ENCODE measurements at places on chromosomes 1 and 21. TPM values are rescaled to one million over a fixed set of nuclear protein-coding genes. Genes with fewer than 3 reads are reported as not detected.

C21orf91 gene
- 40.7 TPM for polyA plus RNA-seq

PPM1J gene
- 69.5 TPM for polyA plus RNA-seq

MROH9 gene
- 2.3 TPM for polyA plus RNA-seq

CA6 gene
- not detected for polyA plus RNA-seq

VAV3 gene
- polyA plus RNA-seq, result 11.4 TPM

SYNC gene
- 12.4 TPM for polyA plus RNA-seq

FNDC5 gene
- polyA plus RNA-seq, result 11.3 TPM

CLCA1 gene
- 0.88 TPM for polyA plus RNA-seq

Data from testis (tissue), 5 donors.